ENCODE measurements at places on chromosomes 7 and 10. TPM values are rescaled to one million over a fixed set of nuclear protein-coding genes. Genes with fewer than 3 reads are reported as not detected.
A peak's percentile ranks its signal among the peaks of the same experiment; 100 is the strongest.

- no peak for DNase-seq
These were observed 17.4 kb downstream of the FGL2 start for GRCh38 chr7:77182261-77182660.

DNA sequence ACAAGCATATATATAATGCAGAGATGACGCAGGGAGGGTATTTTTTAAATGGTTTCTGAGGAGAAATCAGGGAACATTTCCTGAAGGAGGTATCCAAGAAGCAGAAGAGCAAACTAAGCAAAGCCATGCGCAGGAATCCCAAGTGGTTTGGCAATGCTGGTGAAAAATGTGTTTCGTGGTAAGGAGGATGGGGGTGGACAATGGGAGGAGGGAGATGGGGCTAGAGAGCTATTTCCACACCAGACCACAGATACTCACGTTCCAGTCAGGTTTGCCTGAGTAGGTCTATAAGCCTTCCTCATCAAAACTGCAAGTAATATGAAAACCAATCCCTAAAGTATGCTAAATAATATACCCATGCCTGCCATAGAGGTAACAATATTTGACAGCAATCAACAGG, 223.7 kb upstream of the MKLN1 start:
- no peak for DNase-seq

- no peak for DNase-seq
These were observed 6.7 kb upstream of the DNTT start for GRCh38 chr10:96297486-96297885.

DNA sequence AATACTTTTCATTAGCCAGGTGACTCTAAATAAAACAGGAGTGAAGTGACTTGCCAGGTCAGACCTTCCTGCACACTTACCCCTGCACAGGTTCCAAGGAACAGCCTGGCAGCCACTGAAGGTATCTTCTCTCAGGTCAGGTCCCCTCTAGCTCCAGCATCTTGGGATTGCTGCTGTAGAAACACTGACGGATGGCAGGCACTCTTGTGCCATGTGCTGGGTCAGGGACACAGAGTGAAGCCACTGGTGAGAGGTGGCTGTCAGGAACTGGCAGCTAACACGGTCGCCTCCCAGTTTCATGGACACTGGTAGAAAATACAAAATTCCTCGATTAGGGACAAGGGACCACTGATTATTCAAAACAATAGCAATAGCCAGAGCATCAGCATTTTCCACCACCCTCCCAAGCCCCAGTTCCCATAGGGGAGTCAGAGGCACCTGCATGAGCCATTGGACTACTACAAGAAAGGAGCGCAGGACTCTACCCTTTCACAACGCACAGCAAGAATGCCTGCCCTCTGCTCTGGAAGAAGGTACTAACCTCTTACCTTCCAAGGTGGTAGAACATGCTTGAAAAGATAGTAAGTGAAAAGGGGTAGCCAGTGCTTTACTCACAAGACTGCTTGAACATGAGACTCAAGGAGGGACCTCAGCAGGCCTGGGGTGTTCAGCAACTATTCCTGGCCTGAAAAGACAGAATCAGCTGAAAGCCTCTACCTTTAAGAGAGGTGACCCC, 5.1 kb upstream of the MYO1G start:
- no peak for DNase-seq

GRCh38 chr7:136594739-136595144, 273.7 kb upstream of the CHRM2 start:
- no peak for DNase-seq

The EPHB6 gene
- 24.8 TPM for total RNA-seq

- DNase-seq, result no peak
These were observed 527.0 kb downstream of the NEBL start for GRCh38 chr10:20369863-20370736.

The RAPGEF5 gene
- 9.7 TPM for total RNA-seq

GRCh38 chr7:16455591-16455990, 9.9 kb downstream of the SOSTDC1 start:
- DNase-seq, result no peak

The PRLHR gene
- total RNA-seq, result 1.5 TPM

DNA sequence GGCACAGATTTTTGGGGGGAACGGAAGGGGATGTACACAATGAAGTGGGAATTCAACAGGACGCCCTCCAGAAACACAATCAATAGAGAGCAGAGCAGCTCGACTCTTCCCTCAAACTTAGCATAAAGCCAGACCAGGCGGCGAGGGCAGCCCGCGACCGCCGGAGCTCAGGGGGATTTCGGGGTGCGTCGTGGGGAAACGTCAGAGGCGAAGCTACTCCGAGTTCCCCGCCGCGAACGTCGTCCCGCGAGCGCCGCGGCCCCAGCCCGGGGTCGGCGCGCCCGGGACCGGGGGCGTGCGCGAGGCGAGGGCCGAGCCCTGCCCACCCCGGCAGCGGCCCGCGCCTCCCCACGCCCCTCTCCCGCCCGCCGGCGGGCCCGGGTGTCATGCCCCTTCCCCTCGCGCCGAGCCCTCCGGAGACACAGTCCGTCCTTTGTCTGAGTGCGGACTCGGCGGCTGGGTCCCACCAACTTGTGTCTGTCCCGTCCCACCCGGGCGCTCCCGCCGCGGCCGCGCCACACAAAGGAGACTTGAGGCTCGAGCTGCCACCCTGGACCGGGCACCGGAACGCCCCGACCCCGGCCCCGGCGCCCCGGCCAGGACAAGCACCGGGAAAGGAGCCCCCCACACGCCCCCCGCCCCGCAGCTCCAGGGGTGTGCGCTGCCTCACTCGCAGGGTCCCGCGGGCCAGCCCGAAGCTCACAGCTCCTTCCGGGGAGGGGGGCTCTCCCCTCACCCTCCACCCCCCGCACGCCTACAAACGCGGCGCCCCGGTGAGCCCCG, 634 bp downstream of the EZH2 start:
- DNase-seq, result peak; percentile 32

- DNase-seq, result no peak
These were observed 23.6 kb downstream of the TSPAN15 start for GRCh38 chr10:69474742-69475432.

- DNase-seq, result no peak
These were observed 17.2 kb upstream of the GLI3 start for GRCh38 chr7:42254217-42254616.

The NPFFR1 gene
- not detected for total RNA-seq

- DNase-seq, result no peak
These were observed 95.8 kb downstream of the MYO3A start for GRCh38 chr10:26029858-26030257.

- DNase-seq, result no peak
These were observed 98.4 kb downstream of the UBE2H start for GRCh38 chr7:129854401-129854800.

GRCh38 chr10:97498841-97499560, at the start of gene UBTD1:
UBTD1 (plus strand) TSS chr10:97498924; CDS start chr10:97499204, 280 bp downstream.
- peak; percentile 30 for DNase-seq

The GARIN1A gene
- 7.4 TPM for total RNA-seq

DNA sequence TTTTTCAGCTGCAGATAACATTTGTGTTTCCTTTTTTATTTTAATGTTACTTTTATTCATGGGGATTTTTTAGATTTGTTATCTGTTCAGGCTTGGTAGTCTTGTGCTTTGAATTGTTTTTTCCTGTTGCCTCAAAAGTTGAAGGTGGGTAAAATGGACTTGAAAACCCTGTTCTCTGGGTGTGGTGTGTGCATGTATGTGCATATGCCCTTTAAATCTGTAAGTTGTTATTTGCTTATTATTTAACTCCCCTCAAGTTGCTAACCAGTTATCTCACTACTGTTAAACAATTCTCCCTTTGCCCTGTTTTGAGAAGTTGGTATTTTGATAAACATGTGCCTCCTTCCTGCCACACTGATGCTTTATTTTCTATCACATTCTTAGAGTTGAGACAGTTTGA, 30.6 kb downstream of the TSPAN14 start:
- no peak for DNase-seq

GRCh38 chr7:110766864-110767263, 324.1 kb upstream of the LRRN3 start:
- DNase-seq, result no peak

The HHEX gene
- 39.3 TPM for total RNA-seq

Data from progenitor cell of endocrine pancreas (in vitro differentiated cells).